ENCODE measurements at places on chromosomes 16 and 17.

GRCh38 chr17:37019741-37020129 lies 71.0 kb downstream of the AATF start:
- no peak for DNase-seq

- no peak for DNase-seq
Observed at GRCh38 chr17:689556-690275, 24.9 kb downstream of the VPS53 start.

- DNase-seq: no peak
Observed at GRCh38 chr16:19085679-19086200, 18.3 kb downstream of the COQ7 start.

DNA sequence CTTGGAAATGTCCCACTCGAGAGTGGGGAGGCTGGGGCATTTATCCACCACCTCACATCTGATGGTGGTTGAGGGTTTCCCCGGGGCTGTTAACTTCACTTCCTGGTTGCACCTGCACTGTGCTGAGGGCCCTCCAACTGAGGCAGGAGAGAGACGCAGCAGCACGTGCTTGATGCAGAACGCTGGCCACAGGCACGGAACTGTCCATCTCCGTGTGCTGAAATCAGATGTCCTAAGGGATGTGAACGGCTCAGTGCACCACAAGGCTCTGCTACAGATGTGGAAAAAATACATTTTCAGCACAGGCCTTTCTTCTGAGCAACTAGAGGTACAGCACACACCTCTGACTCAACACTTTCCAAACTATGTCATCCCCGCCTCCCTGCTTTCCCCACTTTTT lies 114.8 kb upstream of the C16orf82 start:
- DNase-seq: peak; percentile 35

- DNase-seq: no peak
Observed at GRCh38 chr16:85265810-85266209, 153.5 kb upstream of the CIBAR2 start.

GRCh38 chr17:9239793-9240658 lies 218.7 kb downstream of the NTN1 start:
- DNase-seq: peak; percentile 40

DNA sequence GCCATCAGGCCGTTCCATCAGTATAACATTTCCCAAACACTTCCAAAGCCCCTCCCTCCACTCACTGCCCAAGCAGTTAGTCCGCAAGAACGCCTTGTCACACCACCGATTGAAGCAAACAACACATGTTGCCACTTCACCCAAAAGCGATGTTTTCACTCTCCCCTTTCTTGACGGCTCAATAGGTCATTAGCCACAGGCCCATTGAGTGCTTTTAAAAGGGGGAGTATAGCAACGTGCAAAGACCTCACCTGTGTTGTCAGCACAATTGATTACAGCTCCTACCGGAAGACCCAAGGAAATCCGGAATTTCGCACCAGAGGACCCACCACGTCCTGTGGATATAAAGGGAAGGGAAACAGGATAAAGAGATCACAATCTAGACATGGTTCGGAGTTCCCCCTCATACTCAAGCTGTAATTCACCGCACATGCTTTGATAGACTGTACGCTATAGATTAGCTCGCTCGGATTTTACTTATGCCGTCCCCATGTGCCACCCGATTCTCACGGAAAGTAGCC lies 690 bp downstream of the RPL23 start:
- no peak for DNase-seq

DNA sequence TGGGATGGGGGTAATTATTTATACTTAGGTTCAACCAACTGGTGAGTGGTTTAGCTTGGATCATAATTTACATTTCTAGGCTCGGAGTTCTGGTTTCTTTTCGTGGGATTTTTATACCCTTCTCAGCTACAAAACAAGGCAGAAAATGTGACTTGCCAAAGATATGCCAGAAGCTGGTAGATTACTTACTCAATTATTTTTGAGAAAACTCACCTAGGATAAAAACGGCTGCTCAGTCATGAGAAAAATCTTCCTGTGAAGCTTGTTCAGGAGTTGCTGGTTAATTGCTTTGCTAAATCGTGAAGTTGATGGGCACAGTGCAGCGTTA lies 1.1 kb downstream of the NDEL1 start:
- DNase-seq: peak; percentile 15

- DNase-seq: no peak
Observed at GRCh38 chr17:6787081-6787693, 11.2 kb downstream of the FBXO39 start.

- DNase-seq: no peak
Observed at GRCh38 chr17:83195330-83196023, 116.1 kb downstream of the METRNL start.

- peak; percentile 72 for DNase-seq
Observed at GRCh38 chr16:28882551-28883160, 4.4 kb downstream of the ATP2A1 start.

DNA sequence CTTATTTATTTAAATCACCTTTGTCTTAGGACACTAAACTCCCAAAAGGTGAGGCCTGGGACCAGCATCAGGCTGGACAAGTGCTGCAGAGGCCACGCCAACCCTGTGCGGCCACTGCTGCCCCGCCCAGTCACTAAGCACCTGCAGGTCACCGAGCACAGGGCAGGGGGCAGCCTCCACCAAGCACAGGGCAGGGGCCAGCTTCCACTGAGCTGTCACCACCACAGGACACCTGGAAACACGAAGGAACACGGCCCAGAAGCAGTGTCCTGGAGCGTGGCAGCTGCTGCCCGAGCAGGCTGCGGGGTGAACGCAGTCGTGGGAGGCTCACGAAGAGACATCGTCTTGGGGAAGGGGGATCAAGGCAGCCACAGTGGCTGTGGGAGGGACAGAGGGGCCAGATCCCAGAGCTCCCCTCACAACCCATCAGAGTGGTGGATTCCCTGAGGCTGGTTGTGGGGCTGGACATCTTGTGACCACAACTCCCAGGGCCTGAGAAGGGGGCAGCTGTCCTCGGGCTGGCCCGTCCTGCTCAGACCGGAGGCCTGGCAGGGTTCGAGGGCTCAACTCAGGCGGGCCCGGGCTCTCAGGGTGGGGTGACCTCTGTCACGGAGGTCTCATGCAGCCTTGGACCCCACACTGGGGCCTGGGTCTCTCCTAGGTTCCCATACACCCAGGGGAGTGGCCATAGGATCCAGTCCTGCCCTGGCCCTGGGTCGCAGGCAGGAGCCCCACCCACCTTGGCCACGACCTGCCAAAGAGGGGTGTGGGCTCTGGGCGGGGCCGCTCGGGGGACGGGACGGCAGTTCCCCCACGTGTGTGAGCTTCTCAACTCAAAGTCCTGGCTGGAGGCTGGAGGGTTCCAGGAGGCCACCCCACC lies 18.7 kb downstream of the RAB40B start:
- no peak for DNase-seq

- no peak for DNase-seq
Observed at GRCh38 chr16:11674001-11674817, 6.0 kb downstream of the SNN start.

GRCh38 chr16:14302399-14303181 lies 231.5 kb downstream of the MRTFB start:
- DNase-seq: no peak

DNA sequence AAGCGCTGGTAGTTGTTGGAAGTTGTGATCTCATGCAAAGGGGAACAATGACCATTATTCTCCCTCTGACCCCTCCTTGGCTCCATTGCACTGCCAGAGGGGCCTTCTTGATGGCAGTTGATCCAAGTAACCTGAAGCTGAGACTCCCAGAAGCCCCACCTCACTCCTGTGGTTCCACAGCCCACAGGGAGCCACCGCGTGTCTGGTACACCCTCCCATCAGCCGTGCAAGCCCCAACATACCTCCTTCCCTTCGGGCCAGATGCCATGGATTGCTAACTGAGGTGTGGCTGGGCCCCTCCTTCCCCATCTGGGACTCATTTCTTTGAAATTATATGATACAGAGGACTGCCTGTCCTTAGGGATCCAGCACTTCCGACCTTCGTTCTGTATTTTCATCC lies 17.8 kb downstream of the SAP30BP start:
- DNase-seq: no peak

DNA sequence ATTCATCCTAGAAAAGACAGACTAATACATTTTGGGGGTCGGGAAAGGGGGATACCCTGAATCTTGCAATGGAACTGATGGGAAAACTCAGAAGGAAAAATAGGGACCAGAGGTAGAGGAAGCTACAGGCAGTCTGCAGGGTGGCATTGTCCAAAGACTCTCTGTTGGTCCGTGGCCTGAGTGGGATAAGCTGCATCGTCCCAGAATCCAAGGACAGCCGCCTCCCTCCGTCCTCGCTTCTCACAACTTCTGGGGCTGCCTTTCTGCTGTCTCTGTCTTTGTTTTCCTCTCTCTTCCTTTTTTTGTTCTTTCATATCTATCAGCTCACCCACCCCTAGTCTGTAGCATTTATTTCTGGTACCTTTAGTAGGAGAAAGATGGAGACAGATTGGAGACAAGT lies 1052.6 kb upstream of the RBFOX1 start:
- no peak for DNase-seq

GRCh38 chr17:72122765-72123529 lies 2.1 kb downstream of the SOX9 start:
- DNase-seq: no peak

GRCh38 chr17:17820463-17821158 lies 16.2 kb downstream of the SREBF1 start:
- DNase-seq: no peak

- no peak for DNase-seq
Observed at GRCh38 chr17:18951941-18952842, at the start of gene SLC5A10. Gene SLC5A10 (plus strand): TSS chr17:18952165. CDS start chr17:18952206, 41 bp downstream.

- peak; percentile 99 for DNase-seq
Observed at GRCh38 chr17:59154721-59155438, at the start of gene SKA2. Gene SKA2 (minus strand): TSS chr17:59155186. CDS start chr17:59155163, 23 bp downstream.

DNA sequence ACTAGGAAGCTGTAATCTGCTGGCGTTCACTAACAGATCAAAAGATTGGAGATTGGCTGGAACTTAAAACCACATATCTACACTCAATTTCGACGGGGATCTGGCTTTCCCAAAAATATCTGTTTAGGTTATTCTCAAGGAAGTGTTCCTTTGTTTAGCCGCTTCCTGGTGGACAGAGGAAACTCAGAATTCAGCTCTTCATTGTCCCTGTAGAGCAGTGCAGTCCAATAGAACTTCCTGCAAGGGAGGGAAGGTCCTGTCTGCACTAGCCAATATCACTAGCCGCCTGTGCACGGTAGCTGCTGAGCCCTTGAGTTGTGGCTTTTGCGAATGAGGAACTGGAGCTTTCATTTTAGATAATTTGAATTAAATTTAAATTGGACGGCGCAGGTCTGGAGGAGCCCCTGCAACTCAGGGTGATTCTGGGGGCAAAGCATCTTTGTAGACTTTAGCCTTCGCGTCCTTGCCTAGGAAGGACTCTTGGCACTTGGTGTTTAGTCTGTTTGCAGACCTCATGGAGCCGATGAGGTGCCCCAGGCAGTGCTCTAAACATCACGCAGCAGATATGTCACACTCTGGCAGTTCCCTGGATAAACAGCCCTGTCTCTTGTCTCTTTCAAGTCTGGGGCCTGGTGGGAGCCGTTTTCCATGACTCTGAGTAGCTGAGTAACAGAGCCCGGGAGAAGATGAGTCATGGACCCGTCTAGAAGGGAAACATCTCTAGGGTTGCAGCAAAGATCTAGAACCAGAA lies 122.2 kb downstream of the CCDC182 start:
- DNase-seq: no peak

DNA sequence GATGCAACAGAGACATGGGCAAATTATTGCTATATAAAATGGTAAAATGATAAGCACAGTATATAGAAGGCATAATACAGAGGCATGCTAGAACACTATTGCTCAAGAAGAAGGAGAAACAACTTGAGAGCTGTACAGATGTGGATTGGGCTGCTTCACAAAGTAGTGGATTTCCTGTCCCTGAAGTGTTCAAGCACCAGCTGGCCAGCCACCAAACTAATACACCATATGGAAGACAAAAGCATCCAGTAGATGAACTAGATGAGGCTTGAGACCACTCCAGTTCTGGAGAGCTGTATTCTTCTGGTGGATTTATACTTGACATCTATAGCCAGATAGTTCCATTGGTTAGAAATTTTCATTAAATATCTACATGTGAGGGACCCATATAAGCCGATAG lies 134.1 kb upstream of the GNAO1 start:
- no peak for DNase-seq

DNA sequence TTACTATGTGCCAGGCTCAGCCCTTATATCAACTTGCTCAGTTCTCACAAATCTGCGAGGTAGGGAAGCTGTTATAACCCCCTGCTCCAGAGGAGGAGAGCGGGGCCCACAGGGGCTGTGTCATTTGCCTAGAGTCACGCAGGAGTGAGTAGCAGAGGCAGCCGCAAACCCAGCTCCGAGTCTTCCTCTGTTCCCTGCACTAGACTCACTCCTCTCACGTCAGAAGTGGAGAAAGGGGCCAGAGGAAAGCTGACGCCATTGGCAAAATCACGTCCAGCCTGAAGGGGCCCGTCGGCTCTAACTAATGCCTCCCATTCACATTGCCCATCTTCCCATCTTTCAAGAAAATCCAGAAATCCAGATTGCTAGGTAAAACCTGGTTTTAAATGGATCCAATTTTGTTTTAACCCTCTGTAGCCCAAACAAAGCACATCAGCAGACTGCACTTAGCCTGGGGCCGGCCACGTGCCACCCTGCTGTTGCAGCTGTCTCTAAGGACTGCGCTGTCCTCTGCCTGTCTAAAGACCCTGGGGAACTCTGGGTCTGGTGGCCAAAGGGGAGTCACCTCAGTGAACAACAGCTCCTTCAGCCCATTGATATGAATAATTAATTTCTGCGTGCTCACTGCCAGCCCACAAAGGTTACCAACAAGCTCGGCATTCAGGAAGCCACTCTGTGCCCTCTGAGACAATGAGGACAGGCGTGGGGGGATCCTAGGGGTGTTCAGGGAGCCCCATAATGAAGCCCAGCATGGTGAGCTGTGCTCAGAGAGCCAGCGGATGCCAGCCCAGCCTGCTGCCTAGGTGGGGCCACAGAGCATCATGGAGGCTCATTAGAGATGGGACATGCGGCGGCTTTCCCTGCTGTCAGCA lies 36.7 kb upstream of the ABR start:
- DNase-seq: no peak

DNA sequence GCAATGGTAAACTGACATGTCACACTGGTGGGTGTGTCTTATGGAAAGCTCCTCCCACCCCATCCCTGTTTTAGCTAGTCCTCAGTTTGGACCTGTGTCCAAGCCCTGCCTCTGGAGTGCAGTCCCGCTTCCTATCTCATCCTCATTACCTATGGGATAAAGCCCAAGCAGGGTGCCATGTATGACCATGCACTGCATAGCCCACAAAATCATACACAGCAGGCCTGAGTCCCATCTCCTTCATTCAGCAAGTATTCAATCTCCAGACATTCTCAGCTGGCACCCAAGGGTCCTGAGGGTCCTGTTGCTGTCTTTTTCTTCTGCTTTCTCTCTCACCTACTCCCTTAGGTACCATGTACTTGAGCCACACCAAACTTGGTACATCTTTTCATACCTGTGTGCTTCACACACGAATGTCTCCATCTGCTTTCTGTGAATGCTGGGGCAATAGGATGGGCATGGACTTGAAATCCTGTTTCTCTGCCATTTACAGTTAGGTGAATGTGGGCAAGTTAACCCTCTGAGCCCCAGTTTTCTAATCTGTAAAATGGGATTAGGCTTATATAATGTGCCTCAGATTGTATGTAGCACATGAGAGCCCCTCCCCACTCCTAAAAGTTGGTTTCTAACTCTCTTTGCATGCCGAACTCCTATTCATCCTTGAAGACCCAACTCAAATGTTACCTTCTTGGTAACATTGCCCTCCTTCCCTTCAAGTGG lies 28.5 kb downstream of the TNS4 start:
- no peak for DNase-seq
